HEK293T (cell line): ENCODE measurements at places on chromosomes 16 and 17.

- peak; percentile 45 for DNase-seq
Measured at GRCh38 chr16:81238296-81239011, at the start of gene BCO1. TSS of gene BCO1 (plus strand) at chr16:81238689. CDS start at chr16:81238909, 220 bp downstream.

DNA sequence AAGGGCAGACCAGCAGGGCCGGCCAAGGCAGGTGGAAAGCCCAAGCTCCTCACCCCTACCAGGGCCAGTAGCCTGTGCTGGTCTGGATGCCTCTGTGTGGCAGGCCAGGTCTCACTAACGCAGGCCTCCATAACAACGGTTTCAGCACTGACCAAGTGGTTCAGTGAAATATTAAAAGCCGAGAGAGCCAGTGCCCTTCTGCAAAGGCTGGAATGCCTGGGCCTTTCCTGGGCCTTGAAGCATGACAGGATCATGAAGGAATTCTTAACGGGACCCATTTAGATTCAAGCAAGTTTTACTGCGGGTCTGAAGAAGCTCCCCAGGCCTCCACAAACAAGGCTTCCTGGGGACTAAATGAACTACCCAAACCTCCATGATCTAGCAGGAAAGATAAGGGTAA lies 16.3 kb downstream of the ADAD2 start:
- DNase-seq: no peak

DNA sequence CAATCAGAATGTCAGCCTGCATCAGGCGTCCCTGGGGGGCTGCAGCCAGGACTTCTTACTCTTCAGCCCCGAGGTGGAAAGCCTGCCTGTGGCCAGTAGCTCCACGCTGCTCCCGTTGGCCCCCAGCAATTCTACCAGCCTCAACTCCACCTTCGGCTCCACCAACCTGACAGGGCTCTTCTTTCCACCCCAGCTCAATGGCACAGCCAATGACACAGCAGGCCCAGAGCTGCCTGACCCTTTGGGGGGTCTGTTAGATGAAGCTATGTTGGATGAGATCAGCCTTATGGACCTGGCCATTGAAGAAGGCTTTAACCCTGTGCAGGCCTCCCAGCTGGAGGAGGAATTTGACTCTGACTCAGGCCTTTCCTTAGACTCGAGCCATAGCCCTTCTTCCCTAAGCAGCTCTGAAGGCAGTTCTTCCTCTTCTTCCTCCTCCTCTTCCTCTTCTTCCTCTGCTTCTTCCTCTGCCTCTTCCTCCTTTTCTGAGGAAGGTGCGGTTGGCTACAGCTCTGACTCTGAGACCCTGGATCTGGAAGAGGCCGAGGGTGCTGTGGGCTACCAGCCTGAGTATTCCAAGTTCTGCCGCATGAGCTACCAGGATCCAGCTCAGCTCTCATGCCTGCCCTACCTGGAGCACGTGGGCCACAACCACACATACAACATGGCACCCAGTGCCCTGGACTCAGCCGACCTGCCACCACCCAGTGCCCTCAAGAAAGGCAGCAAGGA lies 10.4 kb downstream of the NFE2L1 start:
- no peak for DNase-seq

- no peak for DNase-seq
Measured at GRCh38 chr16:1764971-1765370, 6.4 kb downstream of the NME3 start.

DNA sequence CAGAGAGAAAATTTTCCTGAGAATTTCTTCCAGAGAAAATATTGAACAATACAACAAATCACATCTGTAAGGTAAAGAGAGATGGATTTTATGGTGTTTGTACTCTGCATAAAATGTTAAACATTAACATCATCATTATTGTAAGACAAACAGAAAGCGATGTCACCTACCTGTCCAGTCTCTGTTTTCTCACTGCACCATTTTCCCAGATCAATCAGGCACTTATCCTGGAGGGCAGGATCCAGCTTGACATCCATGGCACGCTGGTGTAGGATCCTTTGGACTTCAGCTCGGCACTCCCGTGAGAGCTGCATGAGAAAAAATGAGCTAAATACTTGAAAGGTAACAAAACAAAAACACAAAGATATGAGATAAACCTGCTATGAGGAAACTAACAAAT lies 55.9 kb upstream of the CLEC18B start:
- no peak for DNase-seq

- no peak for DNase-seq
Measured at GRCh38 chr16:56547949-56548567, 16.8 kb upstream of the MT4 start.

- DNase-seq: no peak
Measured at GRCh38 chr17:48187872-48188608, 80.5 kb downstream of the SNX11 start.
